ENCODE measurements at places on chromosomes 2 and 18.

GRCh38 chr2:202044777-202045176 is 11.1 kb downstream of the FZD7 start:
- no peak for DNase-seq
- H3K27ac ChIP-seq = no peak overlapping the region
- no peaks in the 10 kb centered on the region for H3K36me3 ChIP-seq
- no peaks in the 10 kb centered on the region for H3K4me1 ChIP-seq

DNA sequence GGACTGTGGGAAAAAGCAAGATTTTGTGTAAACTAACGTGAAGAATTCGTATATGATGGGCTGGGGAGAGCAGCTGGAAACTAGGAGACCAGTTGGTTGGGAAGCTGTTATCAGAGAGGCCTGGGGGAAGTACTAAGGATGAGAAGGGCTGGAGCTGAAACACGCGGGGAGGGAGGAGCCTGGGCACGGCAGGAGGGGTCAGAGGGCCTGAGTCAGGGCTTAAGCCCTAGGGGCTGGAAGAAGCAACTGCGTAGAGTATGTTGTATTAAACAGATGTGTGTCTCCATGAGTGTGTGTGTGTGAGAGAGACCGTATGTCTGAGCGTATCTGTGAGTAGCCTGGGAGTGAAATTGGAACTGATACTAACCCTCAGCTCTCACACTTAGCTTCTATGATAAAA is 8.4 kb downstream of the POMC start:
- H3K36me3 ChIP-seq = no peaks in the 10 kb centered on the region
- DNase-seq = no peak
- no peaks in the 10 kb centered on the region for H3K27me3 ChIP-seq
- peaks cover 16% of the 10 kb centered on the region for H3K4me1 ChIP-seq

GRCh38 chr2:30706534-30707303 is 100.5 kb downstream of the CAPN13 start:
- H3K4me3 ChIP-seq = no peak overlapping the region
- H3K4me1 ChIP-seq = peaks cover 6% of the 10 kb centered on the region
- no peaks in the 10 kb centered on the region for H3K36me3 ChIP-seq
- peak; percentile 71 for DNase-seq
- no peaks in the 10 kb centered on the region for H3K27me3 ChIP-seq

DNA sequence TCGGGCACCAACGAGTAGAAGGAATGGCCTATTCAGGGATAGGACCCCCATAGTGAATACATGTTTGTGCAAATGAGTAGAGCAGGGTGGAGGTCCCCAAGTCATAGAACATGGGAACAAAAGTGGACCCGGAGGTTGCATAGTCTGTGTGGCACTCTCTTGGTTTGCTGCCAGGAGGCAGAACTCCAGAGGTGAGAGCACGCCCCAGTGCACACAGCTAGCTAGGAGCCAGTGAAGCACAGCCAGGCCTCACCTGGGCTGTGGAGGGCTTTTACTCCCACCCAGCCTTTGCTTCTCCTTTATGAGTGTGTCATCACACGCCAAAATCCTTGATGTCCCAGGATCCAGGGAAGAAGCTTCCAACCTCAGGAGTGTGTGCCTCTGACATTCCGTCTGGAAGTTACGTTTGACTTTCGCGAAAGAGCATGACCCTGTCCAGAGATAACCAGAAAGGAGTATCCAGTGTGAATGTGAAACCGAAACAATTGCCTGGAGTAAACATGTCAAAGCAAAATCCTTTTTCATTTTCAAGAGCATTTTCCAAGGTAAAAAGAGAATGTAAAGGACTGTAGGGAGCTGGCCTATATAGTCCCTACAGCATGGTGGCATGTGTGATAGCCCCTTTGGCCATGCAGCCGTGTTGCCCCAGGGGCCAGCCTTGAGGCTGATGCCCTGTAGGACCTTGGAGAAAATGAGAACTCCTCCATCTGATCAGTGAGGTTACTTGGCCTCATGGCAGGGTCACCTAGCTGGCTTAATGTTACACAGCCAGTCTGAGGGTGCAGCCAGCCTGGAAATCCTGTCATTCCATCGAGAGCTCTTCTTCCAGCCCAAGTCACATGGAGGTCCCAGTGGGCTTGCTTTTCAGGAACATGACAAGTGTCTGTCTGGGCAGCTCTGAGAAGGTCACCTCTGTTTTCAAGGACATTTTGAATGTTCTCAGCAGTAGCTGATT is 8.8 kb downstream of the TRIB2 start:
- no peak for DNase-seq
- peaks cover 65% of the 10 kb centered on the region for H3K36me3 ChIP-seq
- H3K27ac ChIP-seq = no peak overlapping the region
- no peak overlapping the region for H3K4me3 ChIP-seq

DNA sequence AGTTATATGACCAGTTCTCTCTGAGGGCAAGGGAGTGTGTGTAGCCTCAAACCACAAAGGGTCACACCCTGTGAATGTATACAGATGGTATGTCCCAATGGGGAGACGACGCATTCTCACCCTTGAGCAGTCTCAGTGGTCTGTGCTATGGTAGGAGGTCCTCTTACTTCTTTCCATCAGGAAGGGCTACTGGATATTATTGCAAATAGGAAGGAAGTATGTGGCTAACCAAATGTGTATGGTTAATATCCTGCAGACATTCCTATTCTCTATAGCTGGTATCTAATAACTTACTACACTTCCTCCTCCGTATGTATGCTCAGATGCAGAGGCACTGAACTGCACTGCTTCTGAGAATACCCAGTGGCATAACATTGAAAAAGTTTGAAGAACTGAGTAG is 306.7 kb upstream of the CCDC68 start:
- H3K4me1 ChIP-seq = no peaks in the 10 kb centered on the region
- no peak overlapping the region for H3K27ac ChIP-seq
- no peaks in the 10 kb centered on the region for H3K27me3 ChIP-seq
- DNase-seq = no peak
- no peak overlapping the region for H3K4me3 ChIP-seq

DNA sequence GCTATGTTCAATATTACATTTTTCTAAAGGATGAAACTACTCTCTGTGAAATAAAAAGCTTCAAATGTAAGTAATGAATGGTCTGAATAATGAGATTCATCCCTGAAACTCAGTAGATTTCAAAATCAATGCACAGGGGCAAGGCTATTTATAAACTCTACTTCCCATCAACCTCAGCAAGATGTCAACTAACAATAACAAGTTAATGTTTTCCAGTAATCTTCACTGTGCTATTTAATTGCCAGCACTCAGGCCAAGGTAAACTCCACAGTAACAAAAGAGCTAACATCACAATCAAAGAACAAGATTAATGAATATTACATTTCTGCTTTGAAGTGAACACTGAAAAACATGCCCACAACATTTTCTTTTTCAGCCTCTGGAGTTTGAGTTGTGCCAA is 144.3 kb upstream of the ZFP36L2 start:
- H3K27ac ChIP-seq = no peak overlapping the region
- no peaks in the 10 kb centered on the region for H3K4me1 ChIP-seq
- no peak overlapping the region for H3K4me3 ChIP-seq
- no peak for DNase-seq
- H3K27me3 ChIP-seq = no peaks in the 10 kb centered on the region
- no peaks in the 10 kb centered on the region for H3K36me3 ChIP-seq
